ENCODE measurements at places on chromosomes 2 and 18.

DNA sequence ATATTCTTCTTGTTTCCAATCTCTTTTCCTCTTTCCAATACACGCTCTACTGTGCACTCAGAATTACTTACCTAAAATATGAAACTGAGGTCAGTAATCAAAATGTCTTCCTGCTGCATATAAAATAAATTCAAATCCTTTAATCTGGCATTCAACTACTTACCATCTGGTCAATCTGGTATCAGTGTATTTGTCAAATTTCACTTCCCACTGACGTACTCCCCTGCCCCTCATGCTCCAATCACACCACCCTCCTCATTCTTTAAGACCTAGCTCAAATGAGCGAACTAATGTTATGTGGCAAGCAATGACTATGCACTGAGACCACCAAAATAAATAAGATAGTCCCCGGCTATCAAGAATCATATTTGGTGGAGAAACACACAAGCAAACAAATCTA is 6.7 kb downstream of the ASB3 start:
- no peak for DNase-seq

- no peak for DNase-seq
Measured at GRCh38 chr2:184114439-184114838, 483.9 kb upstream of the ZNF804A start.

GRCh38 chr2:56519806-56520205 is 336.0 kb downstream of the CCDC85A start:
- no peak for DNase-seq

DNA sequence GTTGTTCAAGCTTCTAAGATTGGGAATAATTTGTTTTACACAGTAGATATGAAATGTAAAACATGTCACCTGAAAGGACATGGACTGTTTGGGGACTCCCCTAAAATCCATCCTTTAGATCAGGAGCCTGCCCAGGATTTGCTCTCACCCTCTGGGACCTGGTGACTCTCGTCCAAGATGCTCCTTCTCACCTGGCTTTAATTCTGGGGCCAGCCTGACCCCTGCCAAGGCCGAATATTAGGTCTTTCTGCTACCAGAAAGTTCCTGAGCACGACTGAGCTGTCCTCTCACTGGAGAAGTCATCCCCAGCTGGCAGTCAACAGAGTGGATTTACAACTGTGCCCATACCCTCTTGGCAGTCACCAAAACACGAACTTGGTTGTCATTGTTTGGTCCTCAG is 25.3 kb downstream of the PTPN18 start:
- DNase-seq, result no peak

- no peak for DNase-seq
Measured at GRCh38 chr2:71608441-71608840, 155.1 kb downstream of the DYSF start.

DNA sequence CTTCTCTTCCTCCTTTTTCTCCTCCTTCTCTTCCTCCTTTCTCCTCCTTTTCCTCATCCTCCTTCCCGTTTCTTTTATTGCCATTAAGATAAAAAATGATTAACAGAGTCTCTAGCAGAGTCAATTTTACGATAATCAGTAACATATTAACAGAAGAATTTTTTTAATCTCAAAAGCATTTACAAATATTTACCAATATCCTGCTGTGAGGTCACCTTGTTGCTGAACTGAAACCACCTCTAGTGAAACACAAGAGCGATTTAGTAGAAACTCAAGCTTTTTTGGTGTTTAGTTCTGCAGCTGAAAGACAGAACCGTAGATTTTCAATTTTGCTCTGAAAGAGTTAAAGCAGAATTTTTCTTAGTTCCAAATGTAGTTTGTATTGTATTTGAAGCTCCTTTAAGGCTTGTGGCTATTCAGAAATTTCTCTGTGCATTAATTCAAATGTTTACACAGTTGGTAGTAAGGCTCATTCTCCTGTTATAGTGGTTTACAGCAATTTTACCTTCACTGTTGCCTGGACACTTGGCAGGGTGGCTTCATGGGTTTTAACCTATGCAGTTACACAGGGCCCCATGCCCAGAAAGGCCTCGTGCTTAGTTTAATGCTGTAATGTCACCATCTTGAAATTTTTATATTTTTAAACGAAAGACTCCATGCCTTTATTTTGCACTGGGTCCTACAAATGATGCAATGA is 1106.6 kb upstream of the FAM98A start:
- DNase-seq, result no peak

GRCh38 chr2:45002686-45003085 is 6.6 kb downstream of the SIX2 start:
- no peak for DNase-seq

GRCh38 chr2:233062451-233062850 is 2.3 kb downstream of the INPP5D start:
- no peak for DNase-seq

GRCh38 chr2:78416625-78417300 is 608.7 kb upstream of the REG3G start:
- DNase-seq, result no peak

DNA sequence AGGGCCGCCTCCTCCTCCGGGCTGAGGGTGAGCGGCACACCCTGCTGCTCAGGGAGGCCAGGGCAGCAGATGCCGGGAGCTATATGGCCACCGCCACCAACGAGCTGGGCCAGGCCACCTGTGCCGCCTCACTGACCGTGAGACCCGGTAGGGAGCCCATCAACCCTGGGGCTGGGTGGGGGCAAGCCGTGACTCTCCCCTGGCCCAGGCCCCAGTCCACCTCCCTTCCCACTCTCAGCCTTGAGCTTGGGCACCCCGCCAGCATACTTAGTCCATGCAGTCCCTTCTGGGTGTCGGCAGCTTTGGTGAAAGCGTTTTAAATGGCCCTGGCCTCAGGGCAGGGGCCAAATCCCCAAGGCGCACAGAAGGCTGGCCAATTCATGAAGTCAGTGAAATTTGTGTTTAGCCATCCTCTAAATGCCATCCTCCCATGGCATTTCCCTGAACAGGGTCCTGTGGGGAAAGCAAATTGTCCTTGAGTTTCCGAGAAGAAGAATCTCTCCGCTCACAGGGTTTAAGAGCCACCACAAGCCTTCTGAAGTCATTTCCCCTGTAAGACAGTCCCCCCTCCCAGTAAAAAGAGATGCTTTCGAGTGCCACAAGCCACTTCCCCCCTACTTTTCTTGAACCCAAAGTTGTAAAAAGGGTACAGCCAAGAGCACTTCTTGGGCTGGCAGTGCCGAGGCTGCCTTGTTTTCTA is 17.2 kb downstream of the SPEG start:
- no peak for DNase-seq

- DNase-seq, result no peak
Measured at GRCh38 chr2:152718909-152719645, 657 bp downstream of the ARL6IP6 start.

- DNase-seq, result peak; percentile 74
Measured at GRCh38 chr2:159891917-159892730, 94.1 kb upstream of the CD302 start.

GRCh38 chr2:137797641-137798040 is 166.6 kb upstream of the HNMT start:
- no peak for DNase-seq

DNA sequence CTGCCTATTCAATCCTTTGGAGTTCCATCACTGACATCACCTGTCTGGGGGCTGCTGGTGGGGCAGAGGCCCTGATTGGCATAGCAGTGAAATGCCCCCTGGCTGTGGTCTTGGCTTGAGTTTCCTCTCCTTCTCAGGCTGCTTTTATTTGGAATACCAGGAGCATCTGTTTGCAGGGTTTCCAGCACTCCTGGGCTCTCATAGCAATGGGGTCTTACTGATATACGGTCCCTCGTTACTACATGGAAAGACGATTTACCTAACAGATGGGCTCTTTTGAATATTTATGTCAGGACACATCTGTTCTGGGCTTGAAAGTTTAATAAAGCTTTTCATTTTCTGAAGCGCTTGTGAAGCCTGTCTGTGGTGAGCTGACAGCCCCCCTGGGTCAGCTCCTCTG is 230.3 kb downstream of the SLC4A3 start:
- DNase-seq, result no peak

- DNase-seq, result peak; percentile 29
Measured at GRCh38 chr2:225400060-225400511, 576 bp downstream of the NYAP2 start.

DNA sequence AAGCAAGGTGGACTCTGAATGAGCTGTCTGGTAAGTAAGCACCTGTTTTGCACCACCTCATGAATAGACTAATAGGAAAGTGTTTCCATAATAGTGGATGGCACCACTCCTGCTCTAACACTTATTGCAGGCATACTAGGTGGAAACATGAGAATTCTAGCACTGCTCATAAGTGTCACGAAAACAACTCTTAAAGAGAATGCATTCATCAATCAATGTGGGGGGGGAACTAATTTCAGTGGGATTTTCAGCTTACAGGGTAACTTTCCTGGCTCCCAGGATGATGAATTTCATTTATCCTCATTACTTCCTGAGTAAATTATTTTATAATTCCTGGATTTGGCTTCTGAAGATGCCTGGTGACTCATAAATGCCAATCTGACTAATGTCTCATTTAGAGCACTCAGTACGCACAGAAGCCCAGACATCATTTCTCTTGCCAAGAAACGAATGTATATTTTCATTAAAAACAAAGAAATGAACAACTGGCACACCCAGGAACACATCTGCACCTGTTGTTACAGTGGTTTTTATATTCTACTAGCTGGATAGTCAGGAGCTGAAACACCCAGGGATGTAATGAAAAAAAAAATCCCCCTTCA is 129.6 kb downstream of the PID1 start:
- peak; percentile 23 for DNase-seq

- DNase-seq, result no peak
Measured at GRCh38 chr2:61318553-61318952, 152.3 kb downstream of the USP34 start.

DNA sequence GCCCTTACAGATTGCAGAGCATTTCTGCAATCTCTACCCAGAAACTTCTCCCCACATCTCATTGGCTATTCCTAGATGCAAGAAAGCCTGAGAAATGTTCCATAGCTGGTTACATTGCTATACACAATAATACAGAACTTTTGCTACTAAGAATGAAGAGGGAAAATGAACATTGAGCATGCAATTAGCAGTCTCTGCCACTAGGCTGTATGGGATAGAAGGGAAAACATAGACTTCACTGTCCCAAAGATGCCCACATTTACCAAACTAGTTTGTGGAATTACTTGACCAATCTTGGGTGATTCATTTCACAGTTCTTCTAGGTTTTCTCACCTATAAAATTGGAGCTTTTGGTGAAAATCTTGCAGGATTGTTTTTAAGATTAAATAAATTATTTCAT is 265.7 kb upstream of the NT5C1B start:
- DNase-seq, result no peak

- no peak for DNase-seq
Measured at GRCh38 chr18:57210716-57211411, 64.0 kb downstream of the BOD1L2 start.

Measured in kidney epithelial cell (primary cell).